Psoas muscle (tissue), 8 donors: ENCODE measurements at places on chromosomes 1 and 21.

- no peak for DNase-seq
Observed at GRCh38 chr1:230493264-230493663, 67.1 kb upstream of the PGBD5 start.

GRCh38 chr1:47565092-47565491 is 127.2 kb downstream of the FOXD2 start:
- DNase-seq: no peak

DNA sequence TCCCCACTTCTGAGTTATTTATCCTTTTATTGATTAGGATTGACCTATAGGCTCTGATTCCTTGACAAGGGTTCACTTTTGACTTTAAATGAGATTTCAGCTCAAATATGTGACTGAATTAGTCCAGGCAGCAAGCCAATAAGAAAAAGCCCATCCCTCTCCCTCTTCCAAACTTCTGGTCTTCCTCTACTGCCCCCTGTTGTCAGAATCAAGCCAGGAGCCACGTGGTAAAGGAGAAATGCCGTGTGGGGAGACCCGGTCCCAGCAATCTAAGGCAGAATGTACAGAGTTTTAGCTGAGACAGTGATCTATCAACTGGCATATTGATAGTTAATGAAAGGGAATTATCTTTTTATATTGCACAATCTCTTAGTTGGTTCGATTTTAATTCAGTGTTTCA is 5.2 kb downstream of the ADAMTS5 start:
- DNase-seq: no peak

GRCh38 chr1:216224233-216224632 is 199.0 kb downstream of the USH2A start:
- DNase-seq: no peak

GRCh38 chr1:107965110-107965991 is at the start of gene VAV3:
Gene VAV3, minus strand, starts transcription at chr1:107965180. Its CDS starts 311 bp downstream, at chr1:107964869.
- peak; percentile 76 for DNase-seq

- peak; percentile 88 for DNase-seq
Observed at GRCh38 chr21:43775795-43776430, at the start of gene CSTB. Gene CSTB, minus strand, starts transcription at chr21:43776308. Its CDS starts 39 bp downstream, at chr21:43776269.

DNA sequence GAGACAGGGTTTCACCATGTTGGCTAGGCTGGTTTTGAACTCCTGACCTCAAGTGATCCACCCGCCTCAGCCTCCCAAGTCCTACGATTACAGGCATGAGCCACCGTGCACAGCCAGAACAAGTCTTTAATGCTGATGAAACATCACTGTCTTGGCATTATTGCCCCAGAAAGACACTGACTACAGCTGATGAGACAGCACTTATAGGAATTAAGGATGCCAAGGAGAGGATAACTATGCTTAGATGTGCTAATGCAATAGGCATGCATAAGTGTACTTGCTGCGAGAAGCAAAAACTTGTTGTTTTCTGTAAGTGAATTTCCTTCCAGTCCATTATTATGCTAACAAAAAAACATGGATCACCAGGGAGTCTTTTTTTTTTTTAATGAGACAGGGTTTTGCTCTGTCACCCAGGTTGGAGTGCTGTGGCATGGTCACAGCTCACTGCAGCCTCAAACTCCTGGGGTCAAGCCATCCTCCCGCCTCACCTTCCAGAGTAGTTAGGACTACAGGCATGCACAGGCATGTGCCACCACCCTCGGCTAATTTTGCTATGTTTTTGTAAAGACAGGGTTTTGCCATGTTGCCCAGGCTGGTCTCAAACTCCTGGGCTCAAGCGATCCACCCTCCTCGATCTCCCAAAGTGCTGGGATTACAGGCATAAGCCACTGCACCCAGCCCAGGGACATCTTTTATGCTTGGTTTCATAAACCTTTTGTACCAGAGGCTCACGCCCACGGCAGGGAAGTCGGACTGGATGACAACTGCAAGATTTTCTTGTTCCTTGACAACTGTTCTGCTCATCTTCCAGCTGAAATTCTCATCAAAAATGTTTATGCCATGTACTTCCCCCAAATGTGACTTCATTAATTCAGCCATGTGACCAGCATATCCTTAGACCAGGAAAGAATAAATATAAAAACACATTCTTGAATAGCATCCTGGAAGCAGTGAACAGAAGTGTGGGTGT is 23.1 kb downstream of the RHEX start:
- DNase-seq: no peak

GRCh38 chr1:41407664-41408252 is 46.5 kb downstream of the FOXO6 start:
- no peak for DNase-seq

DNA sequence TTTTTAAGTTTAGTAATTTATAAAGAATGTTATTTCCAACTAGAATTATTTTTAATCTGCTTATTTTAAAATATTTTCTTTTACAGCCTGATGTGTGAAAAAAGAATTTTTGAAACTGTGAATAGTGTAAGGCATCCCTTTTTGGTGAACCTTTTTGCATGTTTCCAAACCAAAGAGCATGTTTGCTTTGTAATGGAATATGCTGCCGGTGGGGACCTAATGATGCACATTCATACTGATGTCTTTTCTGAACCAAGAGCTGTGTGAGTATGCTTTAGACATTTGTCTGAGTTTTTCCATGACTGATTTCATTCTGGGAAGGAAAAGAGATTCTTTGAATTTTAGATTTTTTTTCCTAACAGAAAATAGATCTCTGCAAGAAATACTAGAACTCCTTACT is 77.9 kb downstream of the GTF2B start:
- DNase-seq: no peak

- DNase-seq: no peak
Observed at GRCh38 chr1:154469844-154470560, 32.0 kb upstream of the TDRD10 start.

DNA sequence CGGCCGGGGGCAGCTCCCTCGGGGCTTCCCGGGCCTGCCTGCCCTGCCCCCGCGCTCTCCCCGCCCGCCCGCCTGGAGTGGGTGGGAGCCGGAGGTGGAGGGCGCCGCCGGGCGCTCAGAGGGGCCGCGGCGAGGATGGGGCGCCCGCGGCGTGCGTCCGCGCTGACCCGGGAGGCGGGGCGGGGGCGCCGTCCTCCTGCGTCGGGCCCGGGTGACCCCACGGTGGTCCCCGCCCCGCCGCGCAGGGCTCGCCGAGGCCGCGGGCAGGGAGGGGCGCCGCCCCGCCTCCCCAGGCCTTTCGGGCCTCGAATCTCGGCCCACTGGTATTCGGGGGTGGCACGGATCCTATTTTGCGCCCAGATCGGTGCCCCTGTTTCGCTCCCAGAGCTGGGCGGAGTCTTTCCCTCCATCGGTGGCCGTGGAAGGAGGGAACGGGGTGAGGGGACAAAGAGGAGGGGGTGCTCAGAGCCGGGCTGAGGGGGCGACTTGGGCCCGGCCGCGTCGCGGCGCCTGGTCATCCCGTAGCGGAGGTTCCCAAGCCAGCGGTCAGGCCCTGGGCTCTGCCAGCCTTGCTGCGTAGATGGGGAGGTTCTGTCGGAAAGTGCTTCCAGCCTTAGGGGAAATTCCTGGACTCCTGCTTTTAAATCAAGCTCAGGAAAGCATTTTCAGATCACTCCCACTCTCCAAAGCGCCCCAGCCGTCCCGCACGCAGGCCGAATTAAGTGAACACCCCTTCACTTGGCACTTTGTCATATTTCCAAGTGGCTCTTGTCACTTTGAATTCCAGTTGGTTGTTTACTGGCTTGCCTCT is 545 bp downstream of the PATJ start:
- peak; percentile 77 for DNase-seq

- no peak for DNase-seq
Observed at GRCh38 chr1:55585402-55585792, 370.2 kb upstream of the USP24 start.

DNA sequence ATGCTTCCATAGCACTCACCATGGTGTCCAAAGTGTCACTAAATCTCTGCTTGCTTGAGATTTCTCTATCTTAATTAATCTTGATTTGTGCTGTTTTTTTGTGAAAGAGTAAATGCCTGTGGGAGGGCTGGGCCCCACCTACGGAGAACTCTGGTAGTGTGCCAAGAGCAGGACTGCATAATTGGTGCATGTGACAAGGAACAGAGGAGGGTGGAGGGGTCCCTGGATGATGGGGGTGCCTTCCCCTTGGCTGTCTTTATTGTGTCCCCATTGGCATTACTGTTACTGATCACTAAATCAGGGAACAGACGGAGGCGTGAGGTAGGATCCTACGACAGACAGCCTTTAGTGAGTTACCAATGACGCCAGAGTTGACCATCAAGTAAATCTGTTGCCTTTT is 223.4 kb downstream of the DISC1 start:
- DNase-seq: no peak

DNA sequence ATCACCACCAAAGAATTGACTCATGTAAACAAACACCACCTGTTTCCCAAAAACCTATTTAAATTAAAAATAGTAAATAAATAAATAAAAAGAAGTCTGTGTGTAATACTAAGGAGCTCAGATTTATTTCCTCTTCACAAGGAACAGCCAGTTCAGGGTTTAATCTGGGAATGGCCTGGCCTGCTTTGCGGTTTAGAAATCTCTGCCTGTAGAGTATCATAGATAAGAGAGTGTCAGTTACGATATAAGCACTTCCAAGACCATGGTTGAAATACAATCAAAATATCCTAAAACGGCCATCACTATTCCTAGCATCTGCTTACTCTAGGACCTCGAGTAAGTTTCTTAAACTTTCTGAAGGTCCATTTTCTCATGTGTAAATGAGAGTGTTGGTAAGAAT is 274.4 kb downstream of the PLPP3 start:
- no peak for DNase-seq

- no peak for DNase-seq
Observed at GRCh38 chr21:43829161-43829560, 35.9 kb upstream of the AGPAT3 start.

DNA sequence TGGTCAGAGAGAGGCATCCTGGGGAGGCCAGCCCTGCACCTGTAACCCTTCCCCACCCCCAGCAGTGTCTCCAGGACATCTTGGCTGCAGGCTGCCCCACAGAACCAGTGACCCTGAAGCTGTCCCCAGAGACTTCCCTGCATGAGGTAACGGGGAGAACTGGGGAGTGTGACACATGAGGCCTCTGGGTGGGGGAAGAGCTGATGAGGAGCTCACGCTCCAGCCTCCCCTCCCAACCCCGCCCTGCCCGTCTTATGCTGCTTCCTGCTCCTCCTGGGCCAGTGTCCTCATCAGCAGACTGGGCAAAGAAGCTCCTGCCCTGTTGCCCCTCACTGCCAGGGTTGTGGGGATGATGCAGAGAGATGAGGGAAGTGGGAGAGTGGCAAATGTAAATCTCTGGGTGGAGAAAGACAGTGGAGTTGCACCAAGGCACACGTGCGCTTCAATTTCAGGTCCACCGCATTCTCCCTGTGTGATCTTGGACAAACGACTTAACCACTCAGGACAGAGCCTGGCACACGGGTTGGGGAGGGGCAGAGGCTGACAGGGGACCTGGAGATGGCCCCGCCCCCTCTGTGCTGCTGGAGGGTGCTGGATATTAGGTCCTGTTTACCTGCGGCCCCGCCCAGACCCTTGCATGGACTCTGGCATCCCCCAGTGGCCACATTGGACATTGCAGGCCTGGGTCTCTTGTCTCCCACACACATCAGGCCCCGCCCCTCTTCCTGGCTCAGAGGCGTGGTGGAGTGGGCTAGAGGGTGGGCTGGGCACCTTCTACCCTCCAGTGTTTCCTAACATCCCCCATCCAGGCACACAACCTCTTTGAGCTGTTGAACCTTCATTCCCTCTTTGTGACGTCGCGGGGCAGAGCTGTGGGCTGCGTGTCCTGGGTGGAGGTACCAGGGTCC is 12.3 kb downstream of the CLCNKB start:
- DNase-seq: peak; percentile 91

GRCh38 chr1:180169640-180170195 is 15.0 kb downstream of the QSOX1 start:
- no peak for DNase-seq

DNA sequence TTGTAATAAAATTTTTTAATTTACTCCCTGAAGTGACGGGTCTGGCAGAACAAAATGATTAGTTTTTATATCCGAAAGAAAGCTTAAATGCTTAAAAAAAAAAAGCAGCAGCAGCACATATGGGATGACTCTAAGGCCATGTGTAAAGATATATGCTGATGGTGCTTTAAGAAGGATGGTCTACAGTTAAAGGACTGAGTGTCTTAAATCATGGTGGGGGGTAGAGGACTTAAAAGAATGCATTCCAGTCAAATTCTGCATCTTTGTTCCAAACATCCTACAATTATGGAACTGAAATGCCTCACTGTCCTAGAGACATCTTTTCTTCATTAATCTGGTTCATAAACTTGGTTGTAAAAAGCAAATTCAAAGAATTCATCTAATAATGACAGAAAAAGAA is 7.0 kb downstream of the KDM5B start:
- DNase-seq: no peak

GRCh38 chr1:157965584-157965983 is 27.9 kb upstream of the KIRREL1 start:
- no peak for DNase-seq

DNA sequence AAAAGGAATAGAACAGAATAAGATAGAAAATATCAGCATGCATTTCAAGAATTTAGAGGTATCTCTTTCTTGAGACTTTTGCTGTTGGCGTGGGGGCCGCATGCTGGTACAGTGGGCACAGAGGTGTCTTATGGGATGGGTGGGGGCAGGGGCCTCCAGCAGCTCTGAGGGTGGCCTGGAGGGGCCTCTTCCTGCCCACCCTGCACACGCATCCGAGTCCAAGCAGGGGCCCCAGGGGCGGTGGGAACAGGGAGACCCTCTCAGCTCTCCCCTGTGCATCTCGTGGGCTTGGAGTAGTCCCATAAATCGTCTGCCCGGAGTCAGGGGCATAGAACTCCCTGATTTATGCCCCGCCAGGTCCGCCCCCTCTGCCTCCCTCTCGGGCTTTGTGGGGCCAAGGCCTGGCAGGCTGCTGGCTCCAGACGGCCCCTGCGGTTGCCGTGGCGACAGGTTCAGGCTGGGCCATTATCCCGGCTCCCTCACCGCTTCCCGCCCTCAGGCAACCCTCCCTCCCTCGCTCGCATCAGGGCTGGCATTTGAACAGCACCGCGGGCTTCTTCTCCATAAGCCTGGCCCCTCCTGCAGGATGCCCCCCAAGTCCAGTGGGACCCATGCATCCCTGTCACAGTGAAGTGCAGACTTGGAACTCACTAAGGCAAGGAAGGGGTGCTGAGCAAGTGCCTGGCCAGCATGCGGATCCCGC is 133.2 kb upstream of the ZBTB40 start:
- DNase-seq: no peak

- DNase-seq: no peak
Observed at GRCh38 chr1:176863613-176864012, 300.9 kb downstream of the ASTN1 start.

- peak; percentile 72 for DNase-seq
Observed at GRCh38 chr1:12600880-12601633, 17.0 kb downstream of the DHRS3 start.

- DNase-seq: no peak
Observed at GRCh38 chr1:71030026-71030425, 17.6 kb downstream of the PTGER3 start.

- DNase-seq: peak; percentile 23
Observed at GRCh38 chr21:39885119-39885848, 18.0 kb downstream of the PCP4 start.

- DNase-seq: no peak
Observed at GRCh38 chr1:222910699-222911098, 95.9 kb downstream of the DISP1 start.

DNA sequence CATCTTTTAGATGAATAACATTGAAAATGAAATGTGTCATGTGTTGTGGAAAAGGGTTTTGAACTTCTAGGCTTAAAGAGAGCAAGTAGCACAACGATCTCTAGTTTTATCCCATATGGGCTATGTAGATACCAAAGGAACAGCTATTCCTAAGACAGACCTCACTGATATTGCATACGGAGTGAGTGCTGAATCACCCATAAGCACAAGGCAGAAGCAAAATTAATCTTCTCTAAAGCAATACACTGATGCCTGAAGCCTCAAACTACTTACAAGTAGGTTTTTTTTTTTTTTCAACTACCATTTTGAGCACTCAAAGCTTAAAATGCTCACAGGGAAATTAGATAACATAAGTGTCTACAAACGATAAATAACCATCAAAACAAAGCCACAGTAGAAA is 5.0 kb upstream of the KMO start:
- no peak for DNase-seq
